ENCODE measurements at places on chromosomes 7 and 10.

GRCh38 chr10:96400465-96400864 lies 41.7 kb upstream of the OPALIN start:
- no peak for DNase-seq

DNA sequence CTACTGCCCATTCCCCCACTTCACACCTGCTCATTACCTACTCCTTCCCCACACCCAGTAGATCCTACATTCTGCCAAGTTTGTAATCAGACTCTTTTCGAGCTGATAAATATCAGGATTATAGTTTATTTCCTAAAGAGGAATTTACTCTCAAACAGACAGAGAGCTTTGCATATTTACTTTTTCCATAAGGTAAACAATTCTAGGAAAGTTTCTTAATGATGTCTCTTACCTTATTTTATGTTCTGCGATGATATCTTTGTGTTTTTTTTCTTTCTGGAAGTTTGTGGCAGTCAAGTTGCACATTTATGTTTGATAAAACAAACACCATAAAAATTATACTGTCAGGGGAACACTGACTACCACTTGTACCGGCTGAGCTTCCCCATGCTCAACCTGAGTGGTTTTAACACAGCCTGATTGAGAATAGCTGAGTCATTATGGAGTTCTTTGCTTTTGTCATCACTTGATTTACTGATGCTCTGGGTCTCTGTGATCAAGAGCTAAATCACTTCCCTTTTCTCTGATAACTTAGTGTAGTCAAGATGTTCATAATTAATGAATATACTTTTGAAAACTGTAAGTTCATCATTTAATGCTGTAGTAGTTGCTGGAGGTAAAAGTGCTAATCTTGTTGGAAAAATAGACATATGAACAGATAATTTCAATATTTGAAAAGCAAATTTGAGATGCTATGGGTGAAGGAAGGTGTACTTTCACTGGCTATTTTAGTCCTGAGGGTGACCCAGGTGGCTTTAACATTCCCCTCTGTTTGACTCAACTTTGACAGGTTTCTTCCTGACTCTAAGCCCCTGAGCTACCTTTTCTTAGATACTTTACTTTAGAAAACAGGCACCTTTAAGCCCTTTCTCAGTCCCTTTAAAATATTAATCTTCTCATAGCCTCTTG lies 1034.5 kb upstream of the LRRTM3 start:
- no peak for DNase-seq

DNA sequence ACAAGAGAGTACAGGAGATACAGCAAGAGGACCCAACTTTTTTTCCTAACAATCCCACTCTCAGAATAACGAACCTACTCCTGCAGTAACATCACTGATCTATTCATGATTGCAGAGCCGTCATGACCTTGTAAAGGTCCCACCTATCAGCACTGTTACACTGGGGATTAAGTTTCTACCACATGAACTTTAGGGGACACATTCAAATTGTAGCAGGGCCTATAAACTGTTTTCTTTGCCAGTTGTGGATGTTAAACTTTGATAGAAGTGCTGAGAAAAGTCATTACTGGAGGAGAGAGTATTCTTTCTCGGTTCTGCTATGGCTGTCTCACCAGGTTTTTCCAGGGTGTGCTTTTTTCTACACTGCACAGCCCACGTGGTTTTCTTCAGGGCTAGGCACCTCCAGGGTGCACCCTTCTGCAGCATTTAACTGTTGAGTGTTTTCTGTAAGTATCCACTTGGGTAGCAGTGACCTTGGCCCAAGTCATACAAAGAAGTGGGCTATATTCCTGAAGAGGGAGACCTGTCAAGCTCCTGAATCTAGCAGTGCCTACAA lies 131.6 kb upstream of the AHR start:
- DNase-seq = no peak

DNA sequence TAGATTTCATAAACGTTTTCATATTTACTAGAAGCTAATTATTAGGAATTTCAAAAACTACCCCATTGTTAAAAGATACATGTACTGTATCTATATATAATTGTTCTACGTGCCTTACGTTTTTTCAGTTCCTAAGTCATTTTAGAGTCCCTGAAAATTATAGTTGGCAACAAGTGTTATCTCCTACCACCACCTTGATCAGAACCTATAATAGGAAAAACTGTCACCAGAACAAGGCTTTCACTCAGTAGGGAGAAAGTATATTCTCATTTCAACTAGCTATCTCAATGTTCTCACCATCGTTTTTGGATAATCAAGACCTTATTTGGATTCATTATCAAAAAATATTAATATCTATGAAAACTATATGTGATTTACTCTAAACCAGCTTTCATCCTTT lies 107.7 kb downstream of the CPEB3 start:
- DNase-seq = no peak

DNA sequence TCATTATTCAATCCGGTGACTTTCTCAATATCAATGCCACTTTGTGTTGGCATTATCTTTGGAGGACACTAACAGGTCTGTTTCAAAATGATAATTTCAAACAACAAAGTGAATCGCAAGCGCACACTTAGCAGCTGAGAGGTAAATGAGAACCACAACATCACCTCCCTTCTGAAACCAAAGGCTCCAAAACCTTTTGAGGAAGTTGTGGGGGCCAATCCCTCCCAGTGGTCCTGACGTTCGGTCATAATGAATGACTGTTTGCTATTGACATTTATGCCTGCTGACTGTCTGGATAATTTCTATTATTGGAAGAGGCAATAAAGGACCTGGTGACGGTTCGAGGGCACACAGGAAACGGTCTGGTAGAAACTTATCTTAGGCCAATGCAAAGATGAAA lies 1.8 kb downstream of the ADARB2 start:
- DNase-seq = no peak

GRCh38 chr10:96578633-96579032 lies 8.2 kb downstream of the TM9SF3 start:
- DNase-seq = no peak

GRCh38 chr10:4568731-4569130 lies 257.3 kb upstream of the AKR1E2 start:
- no peak for DNase-seq

- DNase-seq = no peak
These were observed 80.7 kb downstream of the SLC37A3 start for GRCh38 chr7:140317597-140317996.

GRCh38 chr7:143295870-143296269 lies 7.7 kb downstream of the CASP2 start:
- DNase-seq = no peak

DNA sequence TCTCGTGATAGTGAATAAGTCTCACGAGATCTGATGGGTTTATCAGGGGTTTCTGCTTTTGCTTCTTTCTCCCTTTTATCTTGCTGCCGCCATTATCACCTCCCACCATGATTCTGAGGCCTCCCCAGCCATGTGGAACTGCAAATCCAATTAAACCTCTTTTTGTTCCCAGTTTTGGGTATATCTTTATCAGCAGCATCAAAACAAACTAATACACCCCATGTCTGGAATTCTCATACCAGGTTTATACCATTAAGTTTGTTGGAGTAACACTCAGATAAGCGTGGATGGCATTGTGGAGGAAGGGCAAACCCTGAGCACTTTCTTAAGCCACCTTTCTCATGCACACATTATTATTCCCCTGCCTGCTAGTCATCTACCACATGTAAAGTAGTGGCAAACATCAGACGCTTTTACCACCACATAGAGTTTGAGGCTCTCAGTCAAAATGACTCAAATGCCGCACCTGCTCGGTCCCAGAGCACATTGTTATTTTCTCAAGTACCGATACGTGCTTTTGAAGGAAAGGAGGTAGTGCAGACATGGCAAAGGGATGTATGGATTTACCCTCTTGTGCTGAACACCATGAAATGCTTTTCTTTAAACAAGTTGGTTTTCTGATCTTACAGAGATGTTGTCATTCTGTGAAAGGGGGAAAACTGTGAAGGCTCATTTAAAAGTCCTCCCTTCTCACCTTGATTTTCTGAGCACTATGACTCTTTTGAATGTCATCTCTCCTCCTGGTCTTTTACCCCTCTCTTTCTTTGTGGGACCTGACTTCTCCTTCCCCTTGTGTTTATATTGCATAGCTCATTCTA lies 429.7 kb downstream of the EXOC4 start:
- DNase-seq = no peak

DNA sequence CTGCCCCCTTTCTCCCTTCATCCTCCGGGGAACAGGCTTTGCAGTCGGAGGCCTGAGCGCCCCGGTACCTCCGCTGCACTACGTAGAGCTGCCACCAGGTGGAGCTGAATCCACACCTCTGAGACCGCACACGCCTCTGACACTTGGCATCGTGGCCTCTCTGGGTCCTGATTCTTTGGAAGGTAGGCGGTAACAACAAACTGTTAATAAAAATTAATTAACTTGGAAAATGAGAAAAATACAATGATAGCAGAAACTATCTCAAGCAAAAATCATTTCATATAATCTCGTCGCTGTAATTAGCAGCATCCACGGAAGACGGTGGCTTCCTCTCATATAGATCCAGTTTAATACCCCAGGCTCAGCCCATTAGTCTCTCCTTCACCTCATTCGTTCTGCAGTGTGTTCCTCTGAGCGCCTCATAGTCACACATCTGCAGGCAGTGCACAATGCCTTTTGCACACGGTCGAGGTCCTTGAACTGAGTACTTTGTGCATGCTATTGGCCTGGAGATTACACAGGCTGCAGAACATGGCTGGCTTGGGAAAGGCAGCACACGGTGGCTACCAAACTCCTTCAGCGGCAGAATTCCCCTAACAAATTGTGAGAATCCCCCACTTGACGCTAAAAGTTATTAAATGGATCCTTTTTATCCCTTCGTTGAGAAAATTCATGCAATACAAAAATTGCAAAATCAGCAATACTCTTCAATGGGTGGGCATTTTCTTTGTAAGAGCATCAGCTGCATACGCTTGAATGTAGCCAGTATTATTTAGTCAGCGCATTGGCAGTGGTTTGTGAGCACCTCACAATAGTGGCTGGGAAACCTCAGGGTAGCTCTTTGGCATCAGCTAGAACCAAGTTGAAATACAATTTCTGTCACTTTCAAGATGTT lies 18.7 kb downstream of the OR9A2 start:
- DNase-seq = peak; percentile 81

DNA sequence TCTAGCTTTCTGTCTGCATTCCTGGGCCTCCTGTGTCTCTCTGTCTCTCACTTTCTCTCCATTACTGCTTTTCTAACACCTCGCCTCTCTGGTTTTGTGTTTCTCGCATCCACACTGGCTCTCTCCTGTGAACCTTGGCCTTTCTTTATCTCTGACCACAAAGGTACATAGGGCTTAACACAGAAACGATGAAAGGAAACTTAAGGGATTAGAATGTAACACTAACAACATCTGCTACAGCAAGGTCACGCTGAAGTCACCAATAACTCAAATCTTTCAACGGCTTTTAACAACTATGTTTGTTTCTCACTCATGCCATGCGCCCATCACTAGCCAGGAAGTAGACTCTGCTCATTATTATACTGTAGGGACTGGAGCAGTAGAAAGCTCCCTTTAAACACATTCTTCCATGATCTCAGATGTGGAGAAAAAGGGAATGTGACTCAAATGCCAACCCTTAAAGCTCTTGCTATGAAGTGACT lies 9.3 kb upstream of the OR6V1 start:
- no peak for DNase-seq

DNA sequence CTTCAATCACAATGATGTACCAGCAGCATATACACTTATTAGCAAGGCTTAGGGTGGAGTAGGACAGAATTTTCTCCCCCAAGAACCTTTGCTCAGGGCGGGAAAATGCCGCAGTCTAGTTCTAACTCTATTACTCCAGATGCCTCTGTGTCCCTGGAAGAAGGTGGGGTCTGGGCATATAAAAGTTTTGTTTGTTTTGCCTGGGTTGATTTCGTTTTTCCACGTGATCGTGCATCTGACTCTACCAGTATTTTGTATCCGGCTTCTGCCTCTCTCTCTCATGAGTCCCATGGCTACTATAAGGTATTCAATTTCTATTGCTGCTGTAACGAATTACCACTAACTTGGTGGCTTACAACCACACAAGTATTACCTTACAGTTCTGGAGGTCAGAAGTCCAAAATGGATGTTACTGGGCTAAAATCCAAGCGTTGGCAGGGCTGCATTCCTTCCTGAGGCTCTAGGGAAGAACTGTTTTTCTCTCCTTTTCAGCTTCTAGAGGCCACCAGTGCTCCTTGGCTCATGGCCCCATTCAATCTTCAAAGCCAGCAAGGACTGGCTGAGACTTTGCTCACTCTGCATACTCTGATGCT lies 181.2 kb upstream of the PRSS58 start:
- DNase-seq = no peak

DNA sequence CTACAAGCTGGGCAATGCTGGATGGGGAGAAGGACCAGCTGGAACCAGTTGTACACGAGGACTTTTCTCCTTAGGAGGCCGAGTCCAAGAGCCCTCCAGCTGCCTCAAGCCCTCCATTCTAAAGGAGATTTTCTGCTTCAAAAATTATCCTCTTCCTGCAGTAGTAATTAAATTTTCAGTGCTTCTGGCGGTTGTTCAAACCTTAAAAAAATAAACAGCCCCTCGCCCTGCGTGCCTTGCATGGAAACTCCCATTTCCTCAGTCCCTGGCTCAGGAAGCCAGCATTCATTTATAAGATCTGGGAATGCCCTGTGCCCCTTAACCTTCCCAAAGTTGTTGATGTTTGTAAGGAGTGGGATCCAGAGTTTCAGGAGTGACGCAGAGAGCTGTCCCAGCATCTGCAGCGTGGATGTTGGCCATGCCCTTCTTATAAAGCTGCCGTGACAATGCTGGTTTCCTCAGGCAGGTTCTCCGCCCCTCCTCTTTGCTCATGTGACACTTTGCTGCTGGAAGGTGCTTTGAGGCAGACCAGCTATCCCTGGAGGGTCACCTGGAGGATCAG lies 24.0 kb upstream of the ACTR3B start:
- DNase-seq = no peak

DNA sequence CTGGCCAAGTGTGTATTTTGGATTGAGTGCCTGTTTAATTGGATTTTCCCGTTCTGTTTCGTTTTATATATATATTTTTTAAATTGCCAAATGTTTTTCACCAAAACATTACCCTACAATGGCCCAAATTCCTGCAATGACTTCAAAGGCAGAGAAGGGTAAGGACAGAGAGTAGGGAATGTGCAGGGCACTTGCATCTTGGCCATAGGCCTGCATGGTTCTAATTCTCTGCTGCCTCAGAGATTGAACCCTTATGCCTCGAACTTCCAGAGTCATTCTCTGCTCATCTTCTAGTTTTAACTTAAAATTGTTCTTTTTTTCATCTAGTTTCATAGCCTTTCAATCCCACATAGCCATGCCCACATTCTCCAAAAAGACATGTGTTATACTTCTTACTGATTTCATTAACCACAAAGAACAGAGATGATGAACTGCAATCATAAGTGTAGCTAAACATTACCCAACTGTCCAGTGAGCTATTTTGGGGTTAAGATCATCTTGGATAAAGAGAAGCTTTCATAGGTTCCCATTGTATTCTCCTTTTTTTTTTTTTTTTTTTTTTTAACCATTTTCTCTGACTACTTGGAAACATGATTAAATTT lies 177.6 kb downstream of the PLXDC2 start:
- no peak for DNase-seq

- DNase-seq = no peak
These were observed 3.8 kb downstream of the LDB3 start for GRCh38 chr10:86671985-86672710.
